Pons (tissue), 1 donor: ENCODE measurements at places on chromosomes 2 and 18.
A peak's percentile ranks its signal among the peaks of the same experiment; 100 is the strongest.

GRCh38 chr2:228698963-228699362, 517.5 kb upstream of the SPHKAP start:
- no peak for DNase-seq

GRCh38 chr2:71154798-71155197, 24.4 kb downstream of the MPHOSPH10 start:
- DNase-seq: no peak

DNA sequence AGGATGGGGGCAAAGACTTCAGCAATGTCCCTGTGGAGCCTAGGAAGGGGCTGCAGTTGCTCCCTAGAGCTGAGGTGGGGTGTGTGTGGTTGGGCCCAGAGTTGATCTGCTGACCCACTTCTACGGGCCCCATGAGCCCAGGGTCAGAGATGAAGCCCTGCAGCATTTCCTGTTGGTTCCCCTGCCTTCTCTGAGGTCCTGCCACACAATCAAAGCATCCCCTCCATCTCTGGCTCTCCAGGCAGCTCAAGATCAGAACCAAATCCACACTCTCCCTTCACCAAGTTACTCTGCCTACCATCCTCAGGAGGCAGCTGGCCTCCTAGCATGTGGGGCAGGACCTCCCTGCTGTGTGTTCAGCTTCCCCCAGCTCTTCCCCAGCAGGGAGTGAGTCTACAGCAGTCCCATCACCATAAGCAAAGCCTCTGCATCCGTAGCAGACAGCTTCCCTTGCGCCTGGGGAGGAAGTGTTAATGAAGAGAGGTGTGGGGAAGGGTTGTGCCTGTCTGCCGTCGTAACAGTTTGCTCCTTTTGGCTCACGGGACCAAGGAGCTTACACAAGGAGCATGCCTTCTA, 26.9 kb downstream of the TMEM247 start:
- no peak for DNase-seq

DNA sequence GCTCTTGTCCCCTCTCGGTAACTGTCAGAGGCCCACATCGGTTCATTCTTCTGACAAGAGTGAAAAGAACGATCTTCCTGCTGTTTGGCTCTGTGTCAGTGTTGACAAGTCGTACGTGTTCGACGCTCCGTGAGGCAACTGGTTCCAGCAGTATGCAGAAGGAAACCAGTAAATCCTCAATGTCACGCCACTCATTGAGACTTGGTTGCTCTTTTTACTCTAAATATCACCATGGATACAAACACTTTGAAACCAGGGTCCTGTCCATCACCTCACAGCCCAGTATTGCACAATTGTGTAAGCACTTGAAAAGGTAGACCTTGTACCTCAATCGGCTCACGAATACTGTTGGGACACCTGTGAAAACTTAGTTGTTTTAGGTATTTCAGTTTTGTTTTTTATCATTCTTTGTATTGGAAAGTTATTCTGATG, 136.4 kb downstream of the ZNF407 start:
- DNase-seq: no peak

GRCh38 chr2:168560817-168561499, 104.9 kb downstream of the CERS6 start:
- DNase-seq: peak; percentile 16

DNA sequence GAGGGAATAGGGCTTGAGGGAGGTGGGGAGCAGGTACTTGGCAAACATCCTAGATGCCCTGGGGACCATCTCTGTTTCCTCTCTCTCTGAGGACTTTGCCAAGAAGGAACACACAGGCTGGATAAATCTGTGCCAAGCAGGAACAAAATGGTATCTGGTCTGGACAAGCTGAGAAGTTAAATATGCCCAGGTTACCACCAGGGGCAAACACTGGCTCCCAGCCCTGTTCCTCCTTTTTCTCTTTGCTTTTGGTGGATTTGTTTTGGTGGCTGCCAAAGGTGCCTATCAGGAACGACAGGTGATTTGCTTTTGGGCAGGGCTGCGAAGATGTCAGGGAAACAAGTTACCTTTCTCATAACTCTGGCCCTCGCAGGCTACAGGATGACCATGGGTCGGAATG, 227.5 kb upstream of the SMAD2 start:
- DNase-seq: no peak

- no peak for DNase-seq
These were observed 163.3 kb downstream of the FHOD3 start for GRCh38 chr18:36460854-36461253.

DNA sequence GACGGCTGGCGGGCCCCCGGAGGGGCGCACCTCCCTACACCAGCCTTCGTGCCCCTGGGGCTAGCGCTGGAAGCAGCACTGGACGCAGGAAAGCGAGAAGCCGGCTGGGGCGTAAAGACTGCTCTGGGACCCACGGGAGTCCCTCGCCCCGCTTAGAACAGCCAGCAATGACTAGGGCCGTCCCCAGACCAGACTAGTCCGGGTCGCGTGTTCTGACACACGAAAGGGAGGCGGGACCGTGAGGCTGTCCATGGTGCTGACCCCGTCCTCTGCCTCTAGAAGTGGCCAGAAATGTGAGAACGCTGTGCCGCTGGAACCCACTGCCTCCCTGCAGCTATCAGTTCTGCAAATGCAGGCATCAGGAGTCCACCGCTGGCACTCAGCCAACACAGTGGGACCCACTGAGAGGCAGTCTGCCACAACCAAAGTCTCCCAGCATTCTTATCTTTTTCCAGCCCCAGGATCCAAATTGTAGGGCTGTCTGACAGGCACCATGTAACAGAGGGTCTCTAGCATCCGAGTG, at the start of gene UCN:
Gene UCN (minus strand): TSS at position 87 of the 523 bp plus-strand sequence. CDS start 550 bp downstream, outside the sequence.
- no peak for DNase-seq
